ENCODE measurements at places on chromosomes 7 and 10.

DNA sequence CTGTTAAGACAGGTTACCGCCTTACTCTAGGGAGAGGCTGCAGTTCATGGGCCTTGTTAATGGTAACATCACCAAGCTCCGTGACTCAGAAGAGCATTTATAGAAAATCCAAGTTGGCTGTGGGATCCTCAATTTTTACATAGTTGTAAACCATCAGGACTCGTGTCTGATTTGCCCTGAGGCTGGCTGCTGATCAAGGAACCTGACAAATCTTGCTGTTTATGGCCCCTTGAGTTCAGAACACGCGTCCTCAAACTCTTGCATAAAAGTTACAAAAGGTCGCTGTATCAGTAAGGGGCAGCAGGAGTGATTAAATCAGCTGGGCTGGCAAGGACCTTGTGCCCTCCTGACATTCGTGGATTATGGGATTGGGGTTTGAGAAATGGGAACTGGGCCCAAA is 4.6 kb downstream of the SLC13A4 start:
- no peak for DNase-seq

DNA sequence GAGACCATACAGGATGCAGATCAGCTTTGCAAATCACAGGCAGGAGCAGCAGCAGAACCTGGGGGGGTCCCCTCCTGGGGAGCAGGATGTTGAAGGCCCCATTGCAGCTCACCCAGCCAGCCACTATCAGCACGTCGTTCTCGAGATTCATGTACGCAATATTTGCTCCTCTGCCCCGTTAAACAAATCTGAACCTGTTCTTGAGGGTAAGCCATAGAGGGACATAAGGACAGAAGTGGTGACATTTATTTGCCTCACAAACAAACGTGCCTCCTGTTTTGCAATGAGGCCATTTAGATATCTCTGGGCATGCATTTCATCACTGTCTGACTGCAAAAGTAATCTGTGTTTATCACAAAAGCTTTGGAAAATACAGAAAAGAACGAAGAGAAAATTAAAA is 87.3 kb upstream of the BAIAP2L1 start:
- DNase-seq: no peak

GRCh38 chr10:21888959-21889358 is 114.6 kb downstream of the DNAJC1 start:
- DNase-seq: no peak

DNA sequence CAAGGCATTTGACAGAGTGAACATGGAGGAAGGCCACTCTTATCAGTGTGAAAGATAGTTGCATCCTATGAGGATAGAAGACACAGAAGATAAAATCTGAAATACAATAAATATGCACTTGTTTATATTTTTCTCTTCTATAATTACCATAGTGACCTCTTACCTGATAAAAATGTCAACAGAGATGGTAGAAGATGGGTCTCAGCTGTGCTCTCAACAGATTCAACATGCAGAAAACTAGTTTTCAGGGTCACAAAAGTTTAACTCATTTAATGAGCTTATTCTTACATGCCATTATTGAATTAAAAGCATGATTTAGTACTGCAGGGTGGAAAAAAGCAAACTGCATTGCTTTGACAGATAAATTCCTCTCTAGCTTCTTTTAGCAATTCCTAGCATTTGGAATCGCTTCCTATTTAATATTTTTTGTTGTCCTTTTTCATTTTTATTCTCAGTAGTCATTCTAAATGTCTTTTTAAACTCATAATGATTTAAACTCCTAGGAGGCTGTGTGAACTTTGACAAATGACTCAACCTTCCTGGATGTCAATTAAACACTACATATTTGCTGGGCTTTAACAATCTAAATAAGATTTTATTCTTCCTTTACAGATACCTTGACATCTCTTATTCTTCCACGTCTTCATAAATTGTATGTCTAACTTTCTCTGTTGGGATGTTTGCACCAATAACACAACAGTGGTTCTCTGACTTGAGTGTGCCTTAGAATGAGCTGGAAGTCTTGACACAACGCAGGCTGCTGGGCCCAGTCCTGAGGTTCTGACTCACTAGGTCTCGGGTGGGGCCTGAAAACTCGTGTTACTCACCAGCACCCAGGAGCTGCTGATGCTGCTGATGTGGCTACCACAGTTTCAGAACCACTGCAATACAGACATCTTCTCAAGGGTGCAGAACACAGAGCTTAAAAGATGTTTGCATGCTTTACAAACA is 565.5 kb upstream of the IGFBP3 start:
- peak; percentile 65 for DNase-seq

Data from amniotic stem cell (primary cell).